Progenitor cell of endocrine pancreas (in vitro differentiated cells): ENCODE measurements at places on chromosomes 2 and 18.

- H3K27ac ChIP-seq = no peak overlapping the region
- H3K27me3 ChIP-seq = peaks cover 7% of the 10 kb centered on the region
- H3K36me3 ChIP-seq = peaks cover 1% of the 10 kb centered on the region
- H3K4me3 ChIP-seq = no peak overlapping the region
These were observed 34.8 kb upstream of the ASXL2 start for GRCh38 chr2:25912851-25913695.

- H3K27me3 ChIP-seq = no peaks in the 10 kb centered on the region
- no peak overlapping the region for H3K27ac ChIP-seq
- no peak for DNase-seq
- H3K4me1 ChIP-seq = peaks cover 27% of the 10 kb centered on the region
- no peak overlapping the region for H3K4me3 ChIP-seq
These were observed 100.7 kb upstream of the ID2 start for GRCh38 chr2:8581234-8581561.

- no peaks in the 10 kb centered on the region for H3K27me3 ChIP-seq
- H3K4me1 ChIP-seq = no peaks in the 10 kb centered on the region
- peaks cover 9% of the 10 kb centered on the region for H3K36me3 ChIP-seq
- no peak overlapping the region for H3K27ac ChIP-seq
These were observed 25.5 kb downstream of the CHST10 start for GRCh38 chr2:100391735-100392515.

DNA sequence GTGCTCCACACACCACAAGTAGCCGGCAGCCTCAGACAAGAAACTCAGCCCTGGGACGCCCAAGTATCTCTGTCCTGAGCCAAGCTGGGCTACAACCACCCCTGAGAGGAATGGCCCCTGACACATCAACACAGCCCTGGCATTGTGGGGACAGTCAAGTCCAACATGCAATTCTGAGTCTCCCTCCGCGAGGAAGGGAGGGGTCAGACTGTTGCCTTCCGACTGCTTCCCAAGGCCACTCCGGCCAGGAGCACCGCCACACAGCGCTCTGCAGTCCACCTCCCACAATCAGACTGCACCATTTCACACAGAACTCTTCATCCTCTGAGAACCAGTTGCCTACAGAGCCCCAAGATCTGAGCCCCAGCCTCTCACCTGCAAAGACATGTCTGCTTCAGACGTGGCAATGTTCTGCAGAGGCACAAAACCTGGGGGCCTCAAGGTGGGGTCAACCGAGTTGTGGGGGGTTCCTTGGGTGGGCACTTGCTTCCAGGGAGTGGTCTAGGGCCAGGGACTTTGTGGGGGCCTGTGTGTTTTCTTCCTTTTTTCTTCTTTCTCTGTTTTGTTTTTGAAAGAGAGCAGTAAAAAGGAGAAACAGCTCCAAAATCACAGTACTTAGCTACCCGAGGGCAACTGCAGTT, 76.7 kb upstream of the SALL3 start:
- peaks cover 12% of the 10 kb centered on the region for H3K27me3 ChIP-seq
- H3K4me1 ChIP-seq = no peaks in the 10 kb centered on the region
- H3K27ac ChIP-seq = no peak overlapping the region
- H3K4me3 ChIP-seq = no peak overlapping the region
- no peak for DNase-seq

DNA sequence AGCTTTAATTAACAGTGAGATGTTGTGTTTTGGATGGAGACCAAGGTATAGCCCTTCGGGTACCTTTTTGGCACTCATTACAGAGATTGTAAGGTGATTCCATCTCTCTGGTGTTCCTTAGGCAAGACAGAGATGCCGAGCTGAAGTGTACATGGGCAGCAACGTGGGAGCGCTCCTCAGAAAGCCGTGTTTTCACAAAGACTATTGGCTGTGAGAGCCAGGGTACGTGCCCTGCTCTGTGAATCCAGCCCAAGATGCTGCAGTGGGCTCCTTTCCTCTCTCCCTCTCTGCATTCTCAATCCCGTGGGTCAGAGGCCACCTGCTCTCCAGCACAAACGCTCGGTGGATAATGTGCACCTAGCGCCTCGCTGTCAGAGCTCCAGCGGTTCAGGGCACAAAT, 203.0 kb upstream of the EPHA4 start:
- H3K36me3 ChIP-seq = no peaks in the 10 kb centered on the region
- H3K27me3 ChIP-seq = no peaks in the 10 kb centered on the region
- DNase-seq = no peak

- no peak overlapping the region for H3K4me3 ChIP-seq
- H3K27me3 ChIP-seq = no peaks in the 10 kb centered on the region
- no peak overlapping the region for H3K27ac ChIP-seq
These were observed 60.8 kb downstream of the CENPO start for GRCh38 chr2:24853996-24854395.

GRCh38 chr2:127784965-127785518, 25.9 kb downstream of the WDR33 start:
- H3K4me3 ChIP-seq = no peak overlapping the region
- H3K27ac ChIP-seq = peak overlapping the region; percentile 2
- peaks cover 4% of the 10 kb centered on the region for H3K36me3 ChIP-seq
- H3K4me1 ChIP-seq = peaks cover 5% of the 10 kb centered on the region
- H3K27me3 ChIP-seq = no peaks in the 10 kb centered on the region

GRCh38 chr2:237309416-237309815, 104.5 kb downstream of the COL6A3 start:
- DNase-seq = no peak
- no peak overlapping the region for H3K4me3 ChIP-seq
- H3K27ac ChIP-seq = no peak overlapping the region
- H3K36me3 ChIP-seq = no peaks in the 10 kb centered on the region
- H3K4me1 ChIP-seq = no peaks in the 10 kb centered on the region

DNA sequence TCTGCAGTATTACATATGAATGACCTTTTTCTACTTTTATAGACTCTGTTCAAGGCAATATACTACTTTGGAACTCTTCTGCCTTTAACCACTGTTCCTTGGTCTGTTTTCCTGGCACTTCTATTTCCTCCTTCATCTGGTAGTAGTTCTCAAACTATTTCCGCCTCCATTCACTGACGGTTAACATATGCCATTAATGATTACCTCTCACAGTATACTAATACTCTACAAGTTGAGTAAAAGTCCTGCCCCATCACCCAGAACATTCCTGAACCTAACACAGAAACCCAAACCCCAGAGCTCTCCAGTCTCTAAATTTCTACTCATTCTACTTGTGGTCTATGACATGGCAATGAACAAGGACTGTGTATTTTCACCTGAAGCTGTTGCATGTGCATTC, 4.5 kb downstream of the GFPT1 start:
- H3K27ac ChIP-seq = peak overlapping the region; percentile 53
- no peaks in the 10 kb centered on the region for H3K27me3 ChIP-seq
- H3K36me3 ChIP-seq = peaks cover 12% of the 10 kb centered on the region
- no peak for DNase-seq
- no peak overlapping the region for H3K4me3 ChIP-seq

- H3K4me3 ChIP-seq = no peak overlapping the region
- H3K27me3 ChIP-seq = no peaks in the 10 kb centered on the region
- H3K27ac ChIP-seq = no peak overlapping the region
- no peaks in the 10 kb centered on the region for H3K4me1 ChIP-seq
These were observed 726.0 kb downstream of the ERBB4 start for GRCh38 chr2:211812587-211812986.

- no peak overlapping the region for H3K27ac ChIP-seq
- H3K4me3 ChIP-seq = no peak overlapping the region
- H3K27me3 ChIP-seq = peaks cover 7% of the 10 kb centered on the region
- H3K4me1 ChIP-seq = peaks cover 4% of the 10 kb centered on the region
These were observed 151.3 kb upstream of the PELI1 start for GRCh38 chr2:64295326-64296139.

GRCh38 chr2:239138610-239139009, 262.2 kb downstream of the HDAC4 start:
- H3K27me3 ChIP-seq = no peaks in the 10 kb centered on the region
- DNase-seq = no peak
- H3K4me3 ChIP-seq = no peak overlapping the region
- H3K4me1 ChIP-seq = no peaks in the 10 kb centered on the region
- peaks cover 29% of the 10 kb centered on the region for H3K36me3 ChIP-seq
- H3K27ac ChIP-seq = no peak overlapping the region

DNA sequence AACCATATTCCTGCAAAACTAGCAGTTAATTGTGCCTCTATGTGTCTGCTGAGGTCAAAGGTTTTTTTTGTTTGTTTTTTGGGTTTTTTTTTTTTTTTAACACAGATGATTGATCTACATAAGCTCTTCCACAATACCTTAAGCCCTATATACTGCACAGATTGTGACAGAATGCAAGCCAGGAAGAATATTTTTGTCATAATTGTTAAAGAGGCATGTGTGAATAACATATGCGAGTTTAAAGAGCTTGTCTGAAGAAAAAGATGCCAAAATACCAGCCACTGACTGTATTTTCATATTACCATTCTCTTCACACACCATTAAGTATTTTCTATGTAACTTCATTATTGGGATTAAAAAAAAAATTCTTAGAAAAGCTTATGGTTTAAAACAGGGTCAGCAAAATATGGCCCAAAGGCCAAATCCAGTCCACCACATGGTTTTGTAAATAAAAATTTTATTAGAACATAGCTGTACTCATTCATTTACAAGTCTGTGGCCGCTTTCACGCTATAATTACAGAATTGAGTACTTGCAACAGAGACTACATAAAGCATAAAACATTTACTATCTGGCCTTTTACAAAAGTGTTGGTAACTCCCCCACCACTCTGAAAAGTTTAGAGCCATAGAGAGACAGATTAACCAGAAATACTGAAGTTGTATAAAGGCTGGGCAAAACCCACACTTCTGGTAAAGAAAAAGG, 89.9 kb downstream of the TRIP12 start:
- H3K4me3 ChIP-seq = no peak overlapping the region
- no peak overlapping the region for H3K27ac ChIP-seq
- H3K27me3 ChIP-seq = no peaks in the 10 kb centered on the region
- no peak for DNase-seq

- H3K27ac ChIP-seq = no peak overlapping the region
- H3K27me3 ChIP-seq = peaks cover 43% of the 10 kb centered on the region
- H3K4me3 ChIP-seq = no peak overlapping the region
- no peaks in the 10 kb centered on the region for H3K36me3 ChIP-seq
- DNase-seq = no peak
- peaks cover 2% of the 10 kb centered on the region for H3K4me1 ChIP-seq
These were observed 214.6 kb downstream of the TSN start for GRCh38 chr2:121969766-121970639.

DNA sequence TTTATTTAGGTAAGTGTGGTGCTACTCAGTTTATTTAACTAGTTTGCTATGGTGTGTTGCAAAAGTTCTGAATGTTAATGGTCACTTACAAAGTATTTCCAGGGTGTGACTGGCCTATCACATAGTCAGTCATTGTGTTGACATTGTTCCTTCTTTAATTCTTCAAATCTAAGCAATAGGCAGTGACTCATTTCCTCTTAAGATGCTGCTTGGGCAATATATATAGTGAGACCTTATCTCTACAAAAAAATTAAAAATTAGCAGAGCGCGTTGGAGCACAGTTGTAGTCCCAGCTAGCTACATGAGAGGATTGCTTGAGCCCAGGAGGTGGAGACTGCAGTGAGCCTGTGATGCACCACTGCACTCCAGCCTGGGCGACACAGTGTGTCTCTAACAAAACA, 5.8 kb upstream of the CCDC88A start:
- H3K36me3 ChIP-seq = no peaks in the 10 kb centered on the region
- no peak overlapping the region for H3K27ac ChIP-seq
- H3K4me1 ChIP-seq = peaks cover 3% of the 10 kb centered on the region
- DNase-seq = no peak
- peaks cover 10% of the 10 kb centered on the region for H3K27me3 ChIP-seq

- no peak overlapping the region for H3K4me3 ChIP-seq
- no peaks in the 10 kb centered on the region for H3K27me3 ChIP-seq
- H3K4me1 ChIP-seq = no peaks in the 10 kb centered on the region
- no peak overlapping the region for H3K27ac ChIP-seq
- no peak for DNase-seq
These were observed 126.0 kb downstream of the SP100 start for GRCh38 chr2:230541934-230542380.

- no peak for DNase-seq
- H3K27ac ChIP-seq = no peak overlapping the region
- peaks cover 51% of the 10 kb centered on the region for H3K27me3 ChIP-seq
- H3K36me3 ChIP-seq = no peaks in the 10 kb centered on the region
These were observed 186.5 kb downstream of the RTP5 start for GRCh38 chr2:242056026-242056425.

DNA sequence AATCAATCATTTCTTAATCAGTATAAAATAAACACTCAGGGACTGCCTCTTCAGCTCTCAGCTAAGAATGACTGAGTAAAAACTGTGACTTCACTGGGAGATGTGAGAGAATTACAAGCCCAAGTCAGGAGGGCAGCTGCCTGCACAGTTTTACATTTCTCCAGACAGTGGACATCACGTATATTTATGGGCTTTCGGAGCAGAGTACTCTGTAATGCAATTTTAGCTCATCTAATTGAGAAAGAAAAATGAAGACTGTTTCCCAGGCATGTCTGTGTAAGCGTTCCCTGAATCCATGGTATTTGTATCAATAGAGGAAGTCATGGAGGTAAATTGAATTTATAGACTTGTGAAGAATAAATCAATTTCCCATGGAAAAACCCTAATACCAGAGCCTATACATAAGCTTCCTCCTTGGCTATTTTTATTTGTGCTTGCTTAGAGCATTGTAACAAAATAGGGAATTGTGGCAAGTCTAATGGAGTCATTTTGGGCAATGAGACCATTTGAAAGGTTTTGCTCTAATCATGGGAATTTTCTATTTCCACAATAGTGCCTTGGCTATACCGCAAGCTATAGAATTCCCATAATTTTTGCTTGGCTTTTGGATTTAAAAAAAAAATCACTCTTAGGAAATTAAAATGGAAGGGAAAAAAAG, 87.2 kb downstream of the SLC5A7 start:
- H3K27ac ChIP-seq = no peak overlapping the region
- H3K4me1 ChIP-seq = no peaks in the 10 kb centered on the region
- DNase-seq = no peak
- no peaks in the 10 kb centered on the region for H3K27me3 ChIP-seq
- H3K36me3 ChIP-seq = no peaks in the 10 kb centered on the region

DNA sequence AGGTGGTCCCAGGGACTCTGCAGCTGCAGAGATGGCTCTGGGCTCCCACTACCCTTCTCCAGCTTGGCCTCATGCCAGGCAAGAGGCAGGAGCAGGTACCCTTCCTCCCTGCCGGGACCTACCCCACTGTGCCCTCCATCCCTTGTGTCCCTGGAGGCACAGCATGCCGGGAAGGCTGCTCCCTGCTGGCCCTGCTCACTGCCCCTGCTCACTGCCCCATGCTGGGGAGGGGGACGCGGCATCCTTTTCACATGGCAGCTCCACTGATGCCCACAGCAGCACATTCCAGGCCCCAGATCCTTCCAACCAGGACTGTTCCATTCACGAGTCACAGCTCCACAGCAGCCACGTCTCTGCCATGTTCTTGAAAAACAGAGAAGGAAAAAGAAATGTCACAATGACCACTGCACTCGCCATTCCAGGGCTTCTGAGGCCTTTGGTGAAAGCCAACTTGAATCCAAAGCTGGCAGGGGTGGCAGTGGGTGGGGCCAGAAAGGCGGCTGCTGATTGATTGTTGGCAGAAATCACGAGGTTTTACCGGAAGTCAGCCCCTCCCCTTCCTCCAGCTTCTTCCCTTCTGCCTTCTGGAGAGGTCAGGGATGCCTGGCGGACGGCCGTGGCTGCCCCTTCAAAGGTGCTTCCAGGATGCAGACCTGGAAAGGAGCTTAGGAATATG, 268.0 kb downstream of the CYP26B1 start:
- H3K27ac ChIP-seq = no peak overlapping the region
- peaks cover 12% of the 10 kb centered on the region for H3K27me3 ChIP-seq
- no peaks in the 10 kb centered on the region for H3K4me1 ChIP-seq
- H3K36me3 ChIP-seq = no peaks in the 10 kb centered on the region
